Brain microvascular endothelial cell (primary cell): ENCODE measurements at places on chromosomes 1 and 21.
A peak's percentile ranks its signal among the peaks of the same experiment; 100 is the strongest.

- no peak for DNase-seq
These were observed 30.6 kb downstream of the KLHDC7A start for GRCh38 chr1:18511149-18511873.

- no peak for DNase-seq
These were observed 237.9 kb downstream of the PBX1 start for GRCh38 chr1:164796916-164797315.

GRCh38 chr21:18411565-18411964 is 8.0 kb upstream of the TMPRSS15 start:
- DNase-seq: no peak

DNA sequence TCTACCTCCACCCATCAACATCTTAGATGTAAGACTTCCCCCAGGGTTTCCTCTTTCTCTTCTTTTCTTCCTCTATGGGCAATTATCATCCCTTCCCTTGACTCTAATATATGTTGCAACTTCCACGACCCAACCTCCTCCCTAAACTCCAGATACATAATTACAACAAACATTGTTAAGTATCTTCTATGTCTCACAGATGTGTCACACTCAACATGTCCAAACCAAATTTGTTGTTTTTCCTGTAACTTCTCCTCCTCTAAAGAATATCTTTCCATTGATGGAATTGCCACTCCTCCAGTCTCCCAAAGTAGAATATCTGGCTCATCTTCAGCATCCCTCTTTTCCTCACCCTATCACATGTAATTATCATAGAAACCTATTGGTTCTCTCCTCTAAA is 314.2 kb downstream of the RWDD3 start:
- DNase-seq: no peak

DNA sequence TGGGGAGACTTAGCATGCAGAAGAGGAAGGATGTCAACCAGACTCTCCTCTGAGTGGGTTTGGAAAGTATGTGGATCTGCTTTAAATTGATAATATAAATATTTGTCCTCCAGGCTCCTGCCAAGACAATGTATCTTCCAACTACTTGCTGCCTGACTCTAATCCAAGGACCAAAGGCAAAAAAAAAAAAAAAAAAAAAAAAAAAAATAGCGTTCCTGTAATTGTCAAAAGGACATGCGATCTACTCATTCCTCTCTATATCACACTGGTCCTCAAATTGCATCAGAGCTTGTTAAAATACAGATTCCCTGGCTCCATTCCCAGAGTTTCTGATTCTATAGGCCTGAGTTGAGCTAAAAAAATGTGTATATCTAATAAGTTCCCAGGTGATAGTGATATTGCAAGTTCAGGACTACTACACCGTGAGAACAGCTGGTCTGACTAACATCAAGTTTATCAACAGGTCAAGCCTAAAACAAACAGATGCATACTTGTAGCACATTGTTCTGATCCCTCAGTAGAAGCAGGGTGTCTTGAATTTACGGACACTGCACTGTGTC is 141.3 kb downstream of the TNR start:
- DNase-seq: peak; percentile 55

DNA sequence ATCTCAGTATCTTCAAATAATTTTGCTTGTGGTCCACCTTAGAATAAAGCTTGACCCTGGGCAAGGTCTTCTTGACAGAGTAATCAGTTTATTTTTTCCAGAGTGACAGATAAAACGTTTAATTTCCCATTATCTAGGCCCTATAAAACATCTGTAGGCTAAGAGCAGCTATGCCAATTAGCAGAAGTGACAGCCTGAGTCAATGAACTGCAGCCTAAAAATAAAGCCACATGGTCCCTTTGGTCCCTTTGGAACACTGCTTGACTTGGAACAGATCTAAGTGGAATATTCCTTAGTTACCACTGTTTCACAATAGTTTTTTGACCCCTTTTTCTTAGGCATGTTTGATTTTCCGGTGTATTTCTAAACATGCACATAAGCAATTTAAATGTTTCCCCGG is 6.3 kb upstream of the RGS13 start:
- DNase-seq: no peak

DNA sequence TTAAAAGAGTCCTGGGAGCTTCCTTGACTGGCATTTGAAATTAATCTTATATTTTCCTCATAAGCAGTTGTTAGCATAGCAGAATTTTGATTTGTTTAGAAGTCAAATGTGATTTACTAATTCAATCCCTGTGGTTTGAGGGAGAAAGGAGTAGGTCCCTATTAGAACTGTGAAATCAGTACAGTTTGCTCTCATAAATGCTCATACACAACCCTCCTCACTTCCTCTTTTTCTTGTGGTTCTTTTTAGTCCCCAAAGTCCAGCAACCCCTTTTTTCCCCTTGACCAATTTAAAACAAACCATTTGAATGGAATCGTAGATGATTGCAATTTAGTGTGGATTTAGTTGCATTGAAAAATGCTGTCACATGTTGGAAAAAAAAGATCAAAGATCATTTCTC is 9.2 kb upstream of the IFI44 start:
- DNase-seq: no peak

GRCh38 chr1:92791487-92792066 is 6.7 kb upstream of the EVI5 start:
- DNase-seq: no peak

- DNase-seq: no peak
These were observed 120.3 kb downstream of the TM2D1 start for GRCh38 chr1:61604684-61605083.

DNA sequence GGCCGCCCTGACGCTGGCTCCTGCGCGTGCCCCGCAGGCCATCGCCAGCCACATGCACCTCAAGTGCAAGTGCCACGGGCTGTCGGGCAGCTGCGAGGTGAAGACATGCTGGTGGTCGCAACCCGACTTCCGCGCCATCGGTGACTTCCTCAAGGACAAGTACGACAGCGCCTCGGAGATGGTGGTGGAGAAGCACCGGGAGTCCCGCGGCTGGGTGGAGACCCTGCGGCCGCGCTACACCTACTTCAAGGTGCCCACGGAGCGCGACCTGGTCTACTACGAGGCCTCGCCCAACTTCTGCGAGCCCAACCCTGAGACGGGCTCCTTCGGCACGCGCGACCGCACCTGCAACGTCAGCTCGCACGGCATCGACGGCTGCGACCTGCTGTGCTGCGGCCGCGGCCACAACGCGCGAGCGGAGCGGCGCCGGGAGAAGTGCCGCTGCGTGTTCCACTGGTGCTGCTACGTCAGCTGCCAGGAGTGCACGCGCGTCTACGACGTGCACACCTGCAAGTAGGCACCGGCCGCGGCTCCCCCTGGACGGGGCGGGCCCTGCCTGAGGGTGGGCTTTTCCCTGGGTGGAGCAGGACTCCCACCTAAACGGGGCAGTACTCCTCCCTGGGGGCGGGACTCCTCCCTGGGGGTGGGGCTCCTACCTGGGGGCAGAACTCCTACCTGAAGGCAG is 23.4 kb upstream of the ARF1 start:
- no peak for DNase-seq

DNA sequence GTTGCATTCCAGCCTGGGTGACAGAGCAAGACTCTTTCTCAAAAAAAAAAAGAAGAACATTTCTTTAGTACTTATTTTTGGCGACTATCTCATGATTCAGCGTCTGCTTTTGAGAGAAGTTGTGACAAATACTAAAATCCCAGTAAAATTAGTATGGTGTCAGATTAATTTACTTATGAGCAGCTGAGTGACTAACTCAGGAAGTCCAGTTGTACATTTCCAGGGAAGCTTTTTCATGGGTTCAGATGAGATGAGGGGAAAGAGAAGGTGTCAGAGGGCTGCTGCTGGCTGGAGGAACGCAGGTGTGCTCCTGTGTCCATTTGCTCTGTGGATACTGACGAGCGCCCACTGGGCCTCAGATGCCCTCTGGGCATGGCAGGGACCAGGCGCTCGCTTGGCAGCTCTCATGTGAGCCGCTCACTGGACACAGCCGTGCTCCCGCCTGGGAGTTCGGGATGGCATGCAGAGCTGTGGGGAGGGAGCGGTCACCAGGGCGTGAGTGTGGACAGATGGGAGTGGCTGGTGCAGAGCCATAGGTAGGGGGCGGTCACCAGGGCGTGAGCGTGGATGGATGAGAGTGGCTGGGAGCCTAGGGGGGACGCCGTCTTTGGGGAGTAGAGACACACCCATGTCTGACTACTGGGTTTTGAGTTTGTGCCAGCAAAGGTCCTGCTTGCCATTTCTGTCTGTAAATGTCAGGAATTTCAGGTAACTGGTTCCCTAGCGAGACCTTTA is 55.0 kb downstream of the ADARB1 start:
- no peak for DNase-seq

DNA sequence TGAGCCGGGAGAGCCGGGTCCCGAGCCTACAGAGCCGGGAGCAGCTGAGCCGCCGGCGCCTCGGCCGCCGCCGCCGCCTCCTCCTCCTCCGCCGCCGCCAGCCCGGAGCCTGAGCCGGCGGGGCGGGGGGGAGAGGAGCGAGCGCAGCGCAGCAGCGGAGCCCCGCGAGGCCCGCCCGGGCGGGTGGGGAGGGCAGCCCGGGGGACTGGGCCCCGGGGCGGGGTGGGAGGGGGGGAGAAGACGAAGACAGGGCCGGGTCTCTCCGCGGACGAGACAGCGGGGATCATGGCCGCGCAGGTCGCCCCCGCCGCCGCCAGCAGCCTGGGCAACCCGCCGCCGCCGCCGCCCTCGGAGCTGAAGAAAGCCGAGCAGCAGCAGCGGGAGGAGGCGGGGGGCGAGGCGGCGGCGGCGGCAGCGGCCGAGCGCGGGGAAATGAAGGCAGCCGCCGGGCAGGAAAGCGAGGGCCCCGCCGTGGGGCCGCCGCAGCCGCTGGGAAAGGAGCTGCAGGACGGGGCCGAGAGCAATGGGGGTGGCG is 371 bp downstream of the ARID1A start:
- DNase-seq: no peak

- no peak for DNase-seq
These were observed 1.5 kb downstream of the PARP1 start for GRCh38 chr1:226406401-226406881.

DNA sequence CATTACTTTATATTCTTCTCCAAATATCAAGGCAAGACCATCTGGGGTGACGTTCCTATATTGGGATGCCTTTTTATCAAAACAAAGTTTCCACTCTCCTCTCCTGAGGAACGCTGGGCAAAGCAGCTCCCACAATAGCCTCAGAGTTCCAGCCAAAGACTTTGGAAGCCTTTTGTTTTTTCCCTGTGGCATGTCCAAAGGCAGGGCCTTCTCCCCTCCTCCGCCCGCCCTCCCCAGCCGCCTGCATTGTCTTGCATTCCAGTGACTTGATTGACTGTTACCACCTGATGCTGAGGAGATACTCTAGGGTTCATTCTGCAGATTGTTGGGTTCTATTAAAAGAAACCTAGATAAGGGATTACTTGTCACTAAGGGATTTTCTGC is 43.5 kb downstream of the PROX1 start:
- no peak for DNase-seq

GRCh38 chr1:159040893-159041724 is 31.4 kb downstream of the IFI16 start:
- DNase-seq: no peak

DNA sequence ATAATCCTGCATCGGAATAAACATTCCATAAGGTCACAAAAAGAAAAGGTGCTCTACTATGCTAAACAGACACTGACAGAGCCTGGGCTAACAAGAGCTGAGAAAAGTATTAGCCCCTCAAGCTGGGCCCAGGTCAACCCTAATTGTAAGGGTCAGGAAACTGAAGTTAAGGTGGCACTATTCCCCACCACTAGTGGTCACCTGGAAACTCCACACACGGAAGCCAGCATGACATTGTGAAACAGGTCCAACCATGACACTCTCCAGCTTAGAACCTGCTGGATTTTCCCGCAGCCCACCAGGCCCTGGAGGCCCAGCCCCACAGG is 1.2 kb downstream of the PTTG1IP start:
- DNase-seq: no peak

DNA sequence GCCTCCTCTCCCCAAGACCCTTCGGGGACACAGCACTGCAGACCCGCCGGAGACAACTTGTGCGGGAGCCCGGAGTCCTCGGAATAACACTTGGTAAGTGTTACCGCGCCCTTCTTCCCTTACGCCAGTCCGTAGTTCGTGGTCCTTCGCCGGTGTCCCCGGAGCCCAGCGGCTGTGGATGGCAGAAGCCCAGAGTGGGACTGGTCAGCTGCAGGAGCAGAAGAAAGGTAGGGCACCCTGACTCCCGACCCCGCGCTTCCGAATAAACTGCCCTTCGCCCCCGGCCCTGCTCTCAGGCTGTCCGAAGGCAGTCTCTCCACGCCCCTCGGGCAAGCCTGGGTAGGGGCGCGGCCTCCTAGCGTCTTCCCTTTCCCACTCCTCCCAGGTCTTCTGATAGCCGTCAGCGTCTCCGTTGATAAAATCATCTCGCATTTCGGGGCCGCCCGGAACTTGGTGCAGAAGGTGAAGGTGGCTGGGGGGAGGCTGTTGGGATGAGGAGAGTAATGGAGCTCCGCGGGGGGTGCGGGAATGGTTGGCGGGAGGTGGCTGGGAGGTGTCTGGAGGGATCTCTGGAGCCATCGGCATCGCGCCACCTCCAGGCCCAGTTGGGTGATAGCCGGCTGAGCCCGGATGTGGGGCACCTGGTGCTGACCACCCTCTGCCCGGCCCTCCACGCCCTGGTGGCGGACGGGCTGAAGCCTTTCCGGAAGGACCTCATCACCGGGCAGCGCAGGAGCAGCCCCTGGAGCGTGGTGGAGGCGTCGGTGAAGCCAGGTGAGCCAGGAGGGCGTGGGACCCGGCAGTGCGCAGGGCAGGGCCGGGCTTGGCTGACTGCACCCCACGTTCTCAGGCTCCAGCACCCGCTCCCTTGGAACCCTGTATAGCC is 4.3 kb downstream of the RUSC1 start:
- peak; percentile 36 for DNase-seq

GRCh38 chr1:158140764-158141192 is 39.9 kb upstream of the CD1D start:
- DNase-seq: no peak

DNA sequence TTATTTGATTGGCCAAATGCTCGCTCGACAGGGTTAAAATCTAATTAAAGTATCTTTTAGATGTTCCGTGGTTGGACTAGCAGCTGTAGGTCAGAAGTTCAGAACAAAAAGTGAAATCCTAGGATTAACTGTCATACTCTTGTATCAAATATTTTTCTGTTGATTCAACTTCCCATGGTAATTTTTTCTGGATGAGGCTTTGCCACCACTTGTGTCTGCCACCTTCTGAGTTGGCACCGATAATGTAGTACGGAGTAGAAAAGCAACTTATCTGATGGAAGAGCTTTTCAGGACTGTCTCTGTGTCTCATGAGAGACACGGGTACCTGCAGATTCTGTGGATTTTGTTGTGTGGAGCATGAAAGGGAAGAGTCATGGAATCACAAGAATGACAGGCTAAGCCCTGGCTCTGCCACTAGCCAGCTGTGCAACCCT is 44.6 kb upstream of the CNN3 start:
- peak; percentile 41 for DNase-seq

GRCh38 chr21:32309906-32310460 is 11.3 kb downstream of the MRAP start:
- no peak for DNase-seq
